Daoy (cell line): ENCODE measurements at places on chromosomes 5 and 9. TPM values are rescaled to one million over a fixed set of nuclear protein-coding genes. Genes with fewer than 3 reads are reported as not detected.

Gene UBTD2
- 31.6 and 32.6 TPM in 2 replicates for total RNA-seq

Gene SPINK13
- total RNA-seq = not detected in 2 replicates

Gene NDFIP1
- total RNA-seq = 31.8 and 57.5 TPM in 2 replicates

Gene CCL27
- total RNA-seq = not detected in 2 replicates

Gene P4HA2
- 118 and 119 TPM in 2 replicates for total RNA-seq

Gene GRXCR2
- total RNA-seq = not detected in 2 replicates

Gene CDKN2B
- total RNA-seq = not detected in 2 replicates

Gene PLPPR1
- not detected in 2 replicates for total RNA-seq

Gene STPG3
- not detected in 2 replicates for total RNA-seq
